Stimulated activated memory B cell treated with anti-CD40 and anti-IgM and Interleukin-4, amounts not matched to agents 10 μg/mL and 1 μg/mL and 100 μg/mL, for 72 hours (primary cell): ENCODE measurements at places on chromosomes 1 and 21.

GRCh38 chr1:9486466-9487140 lies 52.7 kb upstream of the SLC25A33 start:
- no peak for ATAC-seq

DNA sequence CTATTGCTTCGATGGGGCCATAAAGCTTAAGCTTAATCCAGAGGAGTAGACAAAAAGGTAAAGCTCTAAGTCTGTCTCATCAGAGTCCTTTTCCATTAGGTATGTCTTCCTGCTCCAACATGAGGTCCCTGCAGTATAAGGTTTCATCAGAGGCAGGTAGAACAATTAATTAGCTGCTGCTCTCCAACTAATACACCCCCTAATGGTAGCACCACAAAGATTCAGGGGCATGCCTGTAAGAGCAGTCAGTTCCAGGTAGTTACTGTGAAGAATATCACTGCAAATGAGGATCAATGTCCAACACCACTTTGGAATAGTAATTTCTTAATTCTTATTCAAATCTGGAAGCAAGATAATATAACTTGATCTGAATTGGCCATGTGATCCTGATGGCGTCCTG lies 160.3 kb upstream of the ESRRG start:
- no peak for ATAC-seq

- no peak for ATAC-seq
Measured at GRCh38 chr1:37792943-37793686, 532 bp upstream of the MANEAL start.

DNA sequence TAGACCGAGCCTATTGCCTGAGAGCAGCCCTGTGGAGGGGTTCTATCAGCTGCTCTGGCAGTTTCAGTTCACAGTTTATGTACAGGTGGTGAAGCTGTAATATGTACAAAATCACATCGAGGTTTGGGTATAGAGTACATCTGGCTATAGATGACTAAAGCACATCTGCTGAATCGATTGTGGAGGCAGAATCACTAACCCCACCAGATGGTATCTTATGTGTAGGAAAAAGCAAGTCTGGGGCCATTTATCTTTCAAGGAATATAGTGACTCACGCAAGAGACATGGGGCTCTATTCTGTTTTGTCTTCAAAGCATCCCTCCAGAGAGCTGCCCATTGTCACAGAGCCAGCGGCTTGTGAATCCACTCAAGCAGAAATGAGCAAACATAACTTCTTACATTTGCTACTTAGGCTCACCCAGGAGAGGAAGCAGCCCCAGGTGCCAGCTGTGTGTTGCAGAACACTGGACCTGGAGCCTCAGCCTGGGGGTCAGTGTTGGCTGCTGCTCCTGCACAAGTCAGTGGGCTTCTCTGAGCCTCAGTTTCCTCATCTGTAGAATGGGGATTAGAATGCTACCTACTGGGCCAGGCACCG lies 21.3 kb downstream of the MIIP start:
- ATAC-seq, result peak; percentile 93

- ATAC-seq, result no peak
Measured at GRCh38 chr1:47547753-47548573, 110.1 kb downstream of the FOXD2 start.

- ATAC-seq, result no peak
Measured at GRCh38 chr1:14183329-14183728, 415.2 kb upstream of the KAZN start.

DNA sequence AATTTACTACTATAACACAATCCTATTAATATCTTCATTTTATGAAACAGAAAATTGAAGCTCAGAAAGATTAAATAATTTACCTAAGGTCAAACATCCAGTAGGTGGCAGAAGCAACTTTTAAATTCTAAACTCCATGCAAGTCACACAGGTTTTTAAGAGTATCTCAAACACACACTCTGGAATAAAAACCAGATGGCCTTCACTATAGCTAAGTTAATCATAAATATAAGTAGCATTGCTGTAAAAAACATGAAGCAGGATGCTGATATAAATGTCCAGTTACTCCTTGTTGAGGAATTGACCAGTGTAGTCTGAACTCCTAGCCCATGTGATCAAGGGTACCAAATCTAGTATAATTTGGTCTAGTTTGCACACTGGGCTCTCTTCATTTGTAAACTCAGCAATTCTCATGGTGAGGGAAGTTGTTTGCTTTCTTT lies 9.4 kb upstream of the FMO3 start:
- no peak for ATAC-seq

- no peak for ATAC-seq
Measured at GRCh38 chr1:55594701-55595100, 379.5 kb upstream of the USP24 start.

- ATAC-seq, result peak; percentile 37
Measured at GRCh38 chr1:65066419-65066765, 81.6 kb upstream of the AK4 start.

DNA sequence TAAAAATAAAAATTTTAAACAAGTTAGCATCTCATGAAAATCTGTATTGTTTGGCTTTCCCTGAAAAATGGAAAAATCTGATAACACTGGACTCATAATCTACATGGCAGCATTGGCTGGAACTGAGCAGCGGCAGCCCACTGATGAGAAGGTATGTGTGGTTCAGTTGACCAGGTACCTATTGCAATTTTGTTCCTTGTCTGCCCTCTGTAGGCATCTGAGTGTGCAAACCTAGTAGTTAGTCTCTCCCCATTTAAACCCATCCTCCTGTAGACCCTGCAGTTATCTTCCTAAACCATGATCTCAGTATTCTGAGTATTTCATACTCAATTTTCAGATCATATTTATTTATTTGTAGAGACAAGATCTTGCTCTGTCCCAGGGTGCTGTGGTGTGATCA lies 59.4 kb upstream of the SERBP1 start:
- peak; percentile 65 for ATAC-seq

- ATAC-seq, result no peak
Measured at GRCh38 chr1:233707880-233708815, 94.2 kb downstream of the KCNK1 start.

DNA sequence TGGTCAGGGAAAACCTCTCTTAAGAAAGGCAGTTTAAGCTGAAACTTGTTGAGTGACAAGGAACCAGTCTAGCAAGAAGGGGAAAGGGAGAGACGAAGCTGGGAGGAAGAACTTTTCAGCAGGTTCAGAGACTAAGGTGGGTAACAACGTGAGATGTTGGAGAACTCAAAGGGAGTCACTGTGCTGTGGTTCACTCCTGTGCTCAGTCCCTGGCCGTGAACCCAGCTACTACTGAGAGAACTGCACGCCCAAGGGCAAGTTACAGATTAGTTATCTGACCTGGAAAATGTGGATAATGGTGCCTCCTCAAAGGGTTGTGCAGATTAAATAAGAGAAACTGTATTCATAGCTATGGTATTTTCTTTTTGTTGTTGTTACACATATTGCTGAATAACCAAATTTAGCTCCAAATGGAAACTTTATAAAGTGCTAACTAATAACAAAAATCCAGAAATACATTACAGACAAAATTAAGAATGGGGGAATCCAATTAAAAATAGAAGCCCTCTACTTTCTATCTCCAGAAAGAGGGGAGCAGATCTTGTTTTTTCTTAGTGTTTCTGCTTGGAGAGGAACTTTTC lies 2.9 kb downstream of the ZBTB40 start:
- ATAC-seq, result no peak

DNA sequence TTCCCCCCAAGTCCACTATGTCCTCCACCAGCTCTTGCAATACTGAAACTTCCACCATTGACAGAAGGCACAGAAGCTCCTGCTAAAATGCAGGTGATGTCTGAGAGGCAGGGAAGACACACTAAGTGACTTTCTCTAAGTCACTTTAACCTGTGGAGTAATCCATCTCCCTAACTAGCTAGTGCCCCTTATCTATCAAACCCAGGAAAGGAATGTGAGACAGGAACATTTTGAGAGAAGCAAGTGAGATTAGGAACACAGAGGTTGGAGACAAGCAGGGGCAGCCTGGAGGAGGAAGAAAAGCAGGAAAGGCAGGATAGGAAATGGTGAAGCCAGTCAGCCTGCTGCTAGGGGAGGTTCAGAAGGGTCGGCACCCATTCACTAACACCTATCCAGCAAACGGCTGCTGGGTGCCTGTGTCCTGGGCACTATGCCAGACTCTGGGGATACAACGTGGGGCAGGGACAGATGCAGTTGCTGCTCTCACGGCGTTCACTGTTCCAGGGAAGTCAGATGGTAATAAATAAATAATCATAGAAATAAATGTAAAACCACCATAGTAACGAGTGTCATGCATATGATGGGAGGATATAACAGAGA lies 7.0 kb downstream of the GPA33 start:
- ATAC-seq, result no peak

- ATAC-seq, result no peak
Measured at GRCh38 chr1:8517661-8518489, 200.0 kb downstream of the SLC45A1 start.

DNA sequence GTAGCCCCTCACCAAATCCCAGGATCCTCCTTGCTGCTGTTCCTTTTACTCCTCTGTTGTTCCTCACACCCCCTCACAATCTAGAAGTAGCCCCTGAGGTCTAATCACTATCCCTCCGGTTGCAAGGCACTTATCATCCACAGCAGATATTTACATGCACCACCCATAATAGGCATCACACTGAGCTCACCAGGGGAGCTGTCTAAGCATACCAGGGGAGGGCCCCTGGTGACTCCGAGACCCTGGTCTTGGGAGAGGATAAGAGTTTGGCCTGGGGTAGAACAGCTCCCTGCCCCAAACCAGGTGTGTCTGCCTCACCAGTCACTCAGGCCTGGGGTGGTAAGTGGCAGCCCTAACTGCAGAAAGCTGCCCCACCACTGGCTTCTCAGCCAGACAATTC lies 37.3 kb upstream of the ZC3H12A start:
- no peak for ATAC-seq

DNA sequence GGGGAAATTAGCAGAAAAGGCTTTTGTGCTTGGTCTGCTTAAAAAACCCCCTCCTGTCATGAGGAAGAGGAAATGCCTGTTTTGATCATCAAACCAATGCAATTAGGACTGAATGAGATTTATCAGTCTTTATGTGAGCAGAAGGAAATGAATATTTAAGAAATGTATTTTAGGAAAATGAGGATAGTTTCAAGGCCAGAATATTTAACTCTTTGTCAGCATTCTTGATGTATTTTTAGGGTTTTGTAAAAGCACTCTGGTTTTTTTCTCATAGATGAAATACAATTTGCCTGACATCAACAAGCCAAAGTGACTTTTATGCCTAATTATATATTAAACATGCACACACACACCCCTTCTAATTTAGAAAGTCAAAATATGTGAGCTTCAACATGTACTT lies 213.8 kb downstream of the GRIK1 start:
- ATAC-seq, result no peak

- ATAC-seq, result no peak
Measured at GRCh38 chr21:16597753-16598152, 868.0 kb downstream of the USP25 start.

- no peak for ATAC-seq
Measured at GRCh38 chr1:76593618-76594017, 273.7 kb upstream of the ST6GALNAC5 start.
